Bronchus fibroblast of lung (primary cell): ENCODE measurements at places on chromosomes 16 and 17. TPM values are rescaled to one million over a fixed set of nuclear protein-coding genes. Genes with fewer than 3 reads are reported as not detected.

KRTAP2-2 gene
- not detected in 2 replicates for total RNA-seq

REXO5 gene
- total RNA-seq: 8.9 and 10.4 TPM in 2 replicates

C17orf100 gene
- total RNA-seq: 1.2 and 1.3 TPM in 2 replicates

KRTAP17-1 gene
- total RNA-seq: not detected in 2 replicates

SGSH gene
- total RNA-seq: 14.4 and 15.6 TPM in 2 replicates

SLC9A5 gene
- 0.89 and 1.3 TPM in 2 replicates for total RNA-seq

KRTAP2-4 gene
- total RNA-seq: not detected in 2 replicates

SHCBP1 gene
- total RNA-seq: 27.8 and 29.9 TPM in 2 replicates

ZACN gene
- not detected in 2 replicates for total RNA-seq

CTRB2 gene
- total RNA-seq: not detected in 2 replicates
